ENCODE measurements at places on chromosomes 11 and 22. TPM values are rescaled to one million over a fixed set of nuclear protein-coding genes. Genes with fewer than 3 reads are reported as not detected.

Gene TREH
- not detected for total RNA-seq

GRCh38 chr22:47448231-47449223 lies 686.1 kb downstream of the TBC1D22A start:
- H3K4me1 ChIP-seq, result no peaks in the 10 kb centered on the region
- H3K27me3 ChIP-seq, result no peaks in the 10 kb centered on the region
- no peak for DNase-seq
- no peak overlapping the region for H3K4me3 ChIP-seq
- no peaks in the 10 kb centered on the region for H3K36me3 ChIP-seq

- H3K36me3 ChIP-seq, result no peaks in the 10 kb centered on the region
- H3K4me1 ChIP-seq, result no peaks in the 10 kb centered on the region
- no peak overlapping the region for H3K27ac ChIP-seq
- H3K4me3 ChIP-seq, result no peak overlapping the region
- DNase-seq, result no peak
- H3K27me3 ChIP-seq, result no peaks in the 10 kb centered on the region
These were observed 114.9 kb downstream of the C11orf91 start for GRCh38 chr11:33585586-33586209.

Gene OR51B5
- not detected for total RNA-seq

DNA sequence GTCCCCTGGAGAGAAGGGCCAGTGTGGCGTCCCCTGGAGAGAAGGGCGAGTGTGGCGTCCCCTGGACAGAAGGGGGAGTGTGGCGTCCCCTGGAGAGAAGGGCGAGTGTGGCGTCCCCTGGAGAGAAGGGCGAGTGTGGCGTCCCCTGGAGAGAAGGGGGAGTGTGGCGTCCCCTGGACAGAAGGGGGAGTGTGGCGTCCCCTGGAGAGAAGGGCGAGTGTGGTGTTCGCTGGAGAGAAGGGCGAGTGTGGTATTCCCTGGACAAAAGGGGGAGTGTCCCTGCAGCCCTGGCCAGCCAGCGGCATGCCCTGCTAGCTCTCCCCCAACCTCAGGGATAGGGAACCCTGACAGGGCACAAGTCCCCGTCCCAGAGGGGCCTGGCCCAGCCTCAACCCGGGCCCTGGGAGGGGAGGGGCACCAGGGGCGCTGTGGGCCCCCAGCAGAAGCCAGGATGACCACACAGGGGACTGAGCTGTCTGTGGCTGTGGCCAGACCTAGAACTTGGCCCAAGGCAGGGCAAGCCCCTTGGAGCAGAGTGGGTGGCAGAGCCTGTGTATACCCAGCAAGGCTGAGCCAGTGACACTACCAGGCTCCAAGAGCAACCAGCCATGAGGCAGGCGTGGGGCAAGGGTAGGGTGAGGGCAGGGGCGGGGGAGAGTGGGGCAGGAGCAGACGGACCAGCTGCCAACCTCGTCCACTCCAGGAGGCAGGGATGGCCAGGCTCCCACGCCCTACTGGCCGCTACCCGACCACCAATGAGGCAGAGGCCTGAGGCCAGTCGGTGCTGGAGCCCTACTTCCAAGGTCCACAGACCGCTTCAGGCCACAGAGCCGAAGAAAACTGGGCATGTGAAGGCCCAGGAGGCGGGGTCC lies 4.2 kb downstream of the HRAS start:
- H3K27ac ChIP-seq, result no peak overlapping the region
- H3K36me3 ChIP-seq, result peaks cover 24% of the 10 kb centered on the region
- no peaks in the 10 kb centered on the region for H3K27me3 ChIP-seq

DNA sequence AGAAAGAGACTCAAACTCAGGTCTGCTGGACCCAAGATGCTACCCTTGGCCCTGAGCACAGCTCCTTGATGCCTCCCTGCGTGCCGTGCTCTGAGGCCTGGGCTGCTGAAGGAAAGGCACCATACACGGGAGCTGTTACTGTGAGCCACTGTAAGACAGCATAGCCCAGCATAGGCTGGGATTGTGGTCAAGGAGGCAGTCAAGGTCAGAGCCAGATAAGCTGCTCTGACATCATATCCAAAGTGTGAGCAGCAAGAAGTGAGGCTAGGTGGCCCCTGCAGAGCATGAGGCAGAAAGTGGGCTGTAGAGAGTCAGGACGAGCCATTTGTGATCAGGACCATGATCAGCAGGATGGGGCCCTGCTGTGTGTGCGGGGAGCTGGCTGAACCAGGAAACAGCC lies 7.7 kb downstream of the SLC22A8 start:
- no peak overlapping the region for H3K27ac ChIP-seq
- H3K36me3 ChIP-seq, result no peaks in the 10 kb centered on the region
- no peak for DNase-seq
- H3K4me3 ChIP-seq, result no peak overlapping the region
- no peaks in the 10 kb centered on the region for H3K27me3 ChIP-seq
- H3K4me1 ChIP-seq, result no peaks in the 10 kb centered on the region

DNA sequence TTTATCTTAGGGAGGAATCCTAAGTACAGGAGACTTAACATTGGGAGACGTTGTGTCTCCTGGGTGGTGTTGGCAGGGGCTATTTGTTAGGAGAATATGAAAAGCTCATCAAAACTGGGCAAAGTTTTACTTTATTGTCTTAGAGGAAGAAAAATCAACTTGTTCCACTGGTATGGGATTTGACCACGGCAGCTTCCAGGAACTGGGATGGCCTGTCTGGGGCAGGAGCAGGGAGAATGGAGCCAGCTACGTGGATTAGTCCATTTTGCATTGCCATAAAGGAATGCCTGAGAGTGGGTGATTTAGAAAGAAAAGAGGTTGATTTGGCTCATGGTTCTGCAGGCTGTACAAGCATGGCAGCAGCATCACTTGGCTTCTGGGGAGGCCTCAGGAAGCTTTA lies 198.4 kb downstream of the ADAMTS15 start:
- H3K27me3 ChIP-seq, result no peaks in the 10 kb centered on the region
- H3K36me3 ChIP-seq, result no peaks in the 10 kb centered on the region
- no peak overlapping the region for H3K27ac ChIP-seq
- no peaks in the 10 kb centered on the region for H3K4me1 ChIP-seq
- DNase-seq, result no peak

Gene KRTAP5-1
- not detected for total RNA-seq
